Activated T-helper 1 cell treated with anti-CD3 and anti-CD28 coated beads, Interleukin-12 subunit alpha, Interleukin-12 subunit beta, Interleukin-2, Interleukin-4 antibody, amounts not matched to agents 30 ng/mL and 10 ng/mL and 1 ng/mL, durations not matched to agents 14 hours and 24 hours and 36 hours (primary cell): ENCODE measurements at places on chromosomes 16 and 17.

- no peak for DNase-seq
- no peak overlapping the region for H3K27ac ChIP-seq
- no peaks in the 10 kb centered on the region for H3K4me1 ChIP-seq
- H3K4me3 ChIP-seq = no peak overlapping the region
- H3K36me3 ChIP-seq = peaks cover 35% of the 10 kb centered on the region
Measured at GRCh38 chr16:25172831-25173230, 43.9 kb upstream of the AQP8 start.

- no peak overlapping the region for H3K4me3 ChIP-seq
- DNase-seq = no peak
- no peaks in the 10 kb centered on the region for H3K36me3 ChIP-seq
- peaks cover 25% of the 10 kb centered on the region for H3K4me1 ChIP-seq
Measured at GRCh38 chr17:17239832-17240231, 2.9 kb upstream of the FLCN start.

DNA sequence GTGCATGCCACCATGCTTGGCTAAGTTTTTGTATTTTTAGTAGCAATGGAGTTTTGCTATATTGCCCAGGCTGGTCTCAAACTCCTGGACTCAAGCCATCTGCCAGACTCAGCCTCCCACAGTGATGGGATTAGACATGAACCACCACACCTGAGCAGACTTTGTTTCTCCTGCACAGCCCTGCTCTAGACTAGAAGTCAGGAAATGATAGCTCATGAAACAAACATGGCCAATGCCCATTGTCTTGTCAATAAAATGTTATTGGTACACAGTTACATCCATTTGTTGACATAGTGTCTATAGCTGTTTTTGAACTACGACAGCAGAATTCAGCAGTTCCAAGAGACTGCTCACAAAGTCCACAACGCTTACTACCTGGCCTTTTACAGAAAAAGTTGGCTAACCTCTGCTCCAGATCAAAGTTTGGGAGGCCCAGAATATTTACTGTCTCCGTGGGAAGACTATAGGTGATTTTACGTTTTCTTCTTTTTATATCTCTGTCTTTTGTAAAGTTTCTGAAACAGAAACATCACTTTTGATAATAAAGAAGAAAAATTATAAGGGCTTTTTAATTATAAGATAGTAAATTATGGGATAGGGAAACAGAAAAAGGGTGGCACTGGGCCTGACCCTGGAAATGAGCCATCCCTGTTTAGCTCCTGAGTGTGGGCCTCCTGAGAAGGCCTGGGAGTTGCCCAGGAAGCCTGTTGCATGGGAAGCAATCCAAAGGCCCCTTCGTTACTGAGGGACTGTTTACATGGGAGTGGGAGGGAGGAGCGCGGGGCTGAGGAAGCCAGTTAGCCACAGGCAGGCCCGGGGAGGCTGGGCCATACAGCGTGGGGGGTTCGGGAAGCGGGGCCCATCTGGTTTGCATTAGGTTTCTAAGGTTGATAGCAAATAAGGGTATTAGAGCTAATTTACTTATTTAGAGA, 201.5 kb downstream of the IRF8 start:
- H3K36me3 ChIP-seq = no peaks in the 10 kb centered on the region
- DNase-seq = no peak
- H3K4me3 ChIP-seq = no peak overlapping the region
- no peaks in the 10 kb centered on the region for H3K4me1 ChIP-seq
- H3K27me3 ChIP-seq = peaks cover 1% of the 10 kb centered on the region

- peaks cover 12% of the 10 kb centered on the region for H3K4me1 ChIP-seq
- no peak overlapping the region for H3K4me3 ChIP-seq
- DNase-seq = no peak
- no peaks in the 10 kb centered on the region for H3K27me3 ChIP-seq
- H3K36me3 ChIP-seq = peaks cover 3% of the 10 kb centered on the region
- no peak overlapping the region for H3K27ac ChIP-seq
Measured at GRCh38 chr16:3640207-3640606, 14.3 kb upstream of the DNASE1 start.

DNA sequence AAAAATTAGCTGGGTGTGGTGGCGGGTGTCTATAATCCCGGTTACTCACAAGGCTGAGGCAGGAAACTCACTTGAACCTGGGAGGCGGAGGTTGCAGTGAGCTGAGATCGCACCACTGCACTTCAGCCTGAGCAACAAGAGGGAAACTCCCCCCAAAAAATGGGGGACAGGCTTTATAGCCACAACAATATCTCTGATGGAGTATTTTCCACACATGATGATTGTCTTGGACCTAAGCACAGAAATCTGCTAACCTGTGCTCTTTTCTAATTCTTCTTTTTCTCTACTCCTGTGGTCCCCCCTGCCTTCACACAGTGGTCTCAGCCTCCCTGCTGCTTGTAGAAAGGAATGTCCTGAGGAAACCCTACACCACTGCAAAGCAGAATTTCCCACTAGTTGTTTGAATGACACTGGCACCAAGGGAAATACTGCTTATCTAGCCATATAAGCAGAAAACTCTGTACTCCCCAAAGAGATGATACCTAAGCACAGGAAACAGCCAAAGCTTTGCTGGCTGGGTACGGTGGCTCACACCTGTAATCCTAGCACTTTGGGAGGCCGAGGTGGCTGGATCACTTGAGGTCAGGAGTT, 117.6 kb downstream of the USP31 start:
- H3K27ac ChIP-seq = no peak overlapping the region
- H3K4me3 ChIP-seq = no peak overlapping the region
- no peaks in the 10 kb centered on the region for H3K4me1 ChIP-seq
- no peak for DNase-seq
- peaks cover 2% of the 10 kb centered on the region for H3K36me3 ChIP-seq

DNA sequence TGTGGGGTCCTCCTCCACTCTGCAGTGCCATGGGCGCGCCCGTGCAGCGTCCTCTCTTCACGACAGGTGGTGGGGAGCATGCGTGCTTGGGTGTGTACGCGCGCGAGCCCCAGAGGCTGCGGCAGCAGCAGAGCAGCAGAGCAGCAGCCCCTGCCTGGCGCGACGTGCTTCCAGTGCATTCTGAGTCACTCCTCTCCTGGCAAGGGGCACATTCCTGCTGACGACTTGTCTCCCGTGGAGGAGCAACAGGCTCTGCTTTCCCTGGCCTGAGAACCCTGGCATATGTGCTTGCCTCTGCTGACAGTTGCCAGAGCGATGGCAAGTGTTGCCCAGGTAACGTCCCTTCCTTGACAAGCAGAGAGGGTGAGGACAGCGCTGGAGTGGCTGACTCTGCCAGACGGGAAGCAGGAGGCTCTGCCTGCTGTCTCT, 133.8 kb upstream of the PLCG2 start:
- DNase-seq = no peak
- H3K4me1 ChIP-seq = peaks cover 20% of the 10 kb centered on the region
- no peaks in the 10 kb centered on the region for H3K27me3 ChIP-seq
- peaks cover 12% of the 10 kb centered on the region for H3K36me3 ChIP-seq

DNA sequence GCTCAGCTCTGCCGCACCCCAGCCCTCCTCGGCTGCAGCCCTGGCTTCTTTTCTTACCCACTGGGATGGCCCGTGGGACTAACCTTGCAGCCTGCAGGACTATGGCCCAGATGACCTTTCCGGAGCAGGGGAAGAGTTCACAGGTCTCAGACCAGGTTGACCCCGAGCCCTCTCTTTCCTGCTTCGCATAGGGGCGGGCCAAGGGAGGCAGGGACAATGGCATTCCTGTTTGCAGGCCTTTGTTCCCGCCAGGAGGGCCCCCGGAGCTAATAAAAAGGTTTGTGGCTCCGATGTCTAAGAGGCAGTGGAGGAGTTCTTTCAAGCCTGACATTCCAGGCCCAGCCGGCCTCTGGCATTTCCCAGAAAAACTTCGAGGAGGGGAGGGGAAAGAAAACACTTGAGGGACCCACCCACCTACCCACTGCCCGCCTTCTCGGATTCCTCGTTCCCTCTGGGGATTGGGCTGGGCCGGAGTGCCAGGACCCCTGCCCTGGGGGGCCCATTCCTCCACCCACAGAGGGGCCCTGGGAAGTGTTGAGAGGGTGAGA, 5.8 kb upstream of the SOCS3 start:
- DNase-seq = no peak
- no peak overlapping the region for H3K4me3 ChIP-seq
- peaks cover 29% of the 10 kb centered on the region for H3K4me1 ChIP-seq
- no peaks in the 10 kb centered on the region for H3K36me3 ChIP-seq

DNA sequence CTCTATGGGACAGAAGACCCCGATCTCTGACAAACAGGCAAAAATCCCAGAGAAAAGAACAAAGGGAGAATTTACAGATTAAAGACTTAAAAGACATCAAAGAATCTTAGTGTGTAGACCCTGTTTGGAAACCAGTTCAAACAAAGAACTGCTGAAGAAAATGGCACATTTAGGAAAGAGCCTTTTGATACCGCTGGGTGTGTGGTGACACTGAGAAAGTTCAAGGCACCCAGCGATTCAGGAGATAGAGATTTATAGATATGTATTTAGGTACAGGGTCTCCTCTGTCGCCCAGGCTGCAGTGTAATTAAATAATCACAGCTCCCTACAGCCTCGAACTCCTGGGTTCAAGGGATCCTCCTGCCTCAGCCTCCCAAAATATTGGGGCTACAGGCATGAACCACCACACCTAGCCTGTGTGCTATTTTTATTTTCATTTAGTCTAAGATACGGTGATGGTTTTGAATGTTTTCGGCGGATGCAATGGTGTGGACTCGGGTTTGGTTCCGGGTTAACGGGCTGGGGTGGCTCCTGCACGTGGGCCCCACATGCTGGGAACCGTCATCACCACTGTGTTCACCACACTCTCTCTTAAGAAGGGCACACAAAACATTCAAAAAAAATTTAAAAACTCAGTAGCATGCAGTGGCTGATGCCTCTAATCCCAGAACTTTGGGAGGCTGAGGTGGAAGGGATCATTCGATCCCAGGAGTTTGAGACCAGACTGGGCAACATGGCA, 114.0 kb downstream of the ZNF778 start:
- H3K4me1 ChIP-seq = peaks cover 71% of the 10 kb centered on the region
- peaks cover 3% of the 10 kb centered on the region for H3K36me3 ChIP-seq
- no peak for DNase-seq
- H3K4me3 ChIP-seq = peak overlapping the region; percentile 31
- H3K27me3 ChIP-seq = no peaks in the 10 kb centered on the region
